Stimulated activated CD8-positive, alpha-beta memory T cell treated with anti-CD3 and anti-CD28 coated beads, Interleukin-7, amount 100 ng/mL, for 1 hour (primary cell): ENCODE measurements at places on chromosomes 12 and 14.

DNA sequence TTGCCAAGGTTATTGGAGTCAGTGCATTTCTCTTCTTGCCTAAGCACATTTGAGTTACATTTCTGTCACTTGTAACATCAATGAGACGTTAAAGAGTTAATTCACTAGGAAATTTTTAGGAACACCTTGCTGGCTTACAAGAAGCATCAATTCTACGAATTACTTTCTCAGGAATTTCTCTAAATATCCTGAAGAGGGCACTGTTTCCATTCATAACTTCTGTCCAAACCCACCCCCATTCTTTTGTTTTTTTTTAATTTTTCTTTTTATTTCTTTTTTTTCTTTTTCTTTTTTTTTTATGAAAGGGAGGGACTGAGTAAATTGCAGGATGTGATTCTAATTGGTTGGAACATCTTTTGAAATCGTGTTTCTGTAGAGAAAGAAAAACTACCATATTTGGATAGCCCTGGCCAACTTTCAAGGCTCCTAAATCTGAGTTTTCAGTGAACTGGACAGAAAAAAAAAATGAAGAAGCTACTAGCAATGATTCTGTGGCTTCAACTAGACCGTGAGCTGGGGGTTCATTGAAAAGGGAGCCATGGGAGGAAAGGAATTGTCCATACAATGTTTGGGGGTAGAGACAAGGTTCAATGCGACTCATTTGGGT lies 285.3 kb downstream of the DAD1 start:
- DNase-seq: no peak

GRCh38 chr14:104443391-104444158 lies 136.0 kb upstream of the C14orf180 start:
- no peak for DNase-seq

GRCh38 chr12:553216-554000 lies 93.7 kb downstream of the B4GALNT3 start:
- no peak for DNase-seq

DNA sequence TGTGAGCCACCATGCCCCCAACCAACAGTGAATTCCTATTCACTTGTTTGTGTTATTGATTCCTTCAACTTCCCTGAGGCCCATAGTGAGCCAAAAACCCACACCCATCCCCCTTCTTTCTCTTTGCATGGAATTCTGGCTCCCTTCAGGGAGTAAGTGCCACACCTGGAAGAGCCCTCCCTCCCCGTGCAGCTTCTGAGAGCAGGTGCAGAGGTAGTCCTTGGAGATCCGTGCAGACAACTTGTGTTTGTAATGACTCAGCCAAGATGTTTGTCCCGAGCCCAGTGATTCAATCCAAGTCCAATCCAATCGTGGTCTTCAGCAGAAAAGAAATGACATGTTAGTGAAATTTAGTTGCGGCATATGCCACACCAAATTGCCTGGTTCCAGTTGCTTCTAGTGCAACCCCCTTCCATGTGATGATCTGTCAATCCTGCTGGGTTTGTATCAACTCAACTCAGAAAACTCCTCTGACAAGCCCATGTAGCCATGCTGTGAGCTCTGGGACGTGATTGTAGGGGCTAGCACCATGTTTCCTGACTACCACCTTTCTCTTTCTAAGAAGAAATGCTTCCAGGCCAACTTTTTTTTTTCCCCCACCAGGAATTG lies 27.5 kb downstream of the GPRC5A start:
- DNase-seq: no peak

DNA sequence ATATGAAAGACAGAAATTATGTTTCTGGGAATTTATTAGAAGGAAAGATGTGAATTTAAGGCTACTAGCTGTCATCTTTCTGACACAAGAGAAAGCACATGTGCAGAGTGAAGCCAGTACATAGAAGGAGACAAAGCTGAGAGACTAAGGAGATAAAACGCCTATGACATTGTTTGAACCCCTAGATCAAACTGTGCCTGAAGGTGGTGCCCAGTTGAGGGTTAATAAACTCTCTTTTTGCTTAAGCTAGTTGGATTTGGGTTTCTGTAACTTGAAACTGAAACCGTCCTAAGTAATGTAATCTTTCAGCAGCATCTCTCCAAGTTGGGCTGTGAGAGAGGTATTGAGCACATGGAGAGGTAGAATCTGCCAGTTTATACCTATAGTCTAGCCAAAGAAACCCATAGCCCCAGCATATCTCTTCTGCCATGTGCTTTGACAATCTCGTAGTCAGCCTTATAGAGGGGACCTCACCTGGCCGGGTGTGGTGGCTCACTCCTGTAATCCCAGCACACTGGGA lies 84.2 kb downstream of the LRRC74A start:
- no peak for DNase-seq

DNA sequence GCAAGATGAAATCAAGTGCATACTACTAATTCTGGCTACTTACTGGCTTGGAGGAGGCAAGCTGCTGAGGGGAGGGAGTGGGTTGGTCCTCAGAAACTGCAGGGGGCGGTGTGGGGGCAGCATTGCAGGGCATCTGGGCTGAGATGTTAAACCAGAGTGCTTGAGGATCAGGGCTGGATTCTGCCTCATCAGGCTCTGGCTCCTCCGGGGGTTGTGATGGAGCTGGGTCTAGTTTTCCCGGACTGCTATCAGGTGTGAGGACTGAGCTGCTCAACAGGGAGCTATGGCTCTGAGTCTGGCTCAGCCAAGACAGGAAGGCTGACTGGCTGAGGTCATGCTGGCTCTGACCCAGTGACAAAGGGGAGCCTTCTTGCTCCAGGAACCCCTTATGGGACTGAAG lies 28.6 kb downstream of the BAZ2A start:
- no peak for DNase-seq

DNA sequence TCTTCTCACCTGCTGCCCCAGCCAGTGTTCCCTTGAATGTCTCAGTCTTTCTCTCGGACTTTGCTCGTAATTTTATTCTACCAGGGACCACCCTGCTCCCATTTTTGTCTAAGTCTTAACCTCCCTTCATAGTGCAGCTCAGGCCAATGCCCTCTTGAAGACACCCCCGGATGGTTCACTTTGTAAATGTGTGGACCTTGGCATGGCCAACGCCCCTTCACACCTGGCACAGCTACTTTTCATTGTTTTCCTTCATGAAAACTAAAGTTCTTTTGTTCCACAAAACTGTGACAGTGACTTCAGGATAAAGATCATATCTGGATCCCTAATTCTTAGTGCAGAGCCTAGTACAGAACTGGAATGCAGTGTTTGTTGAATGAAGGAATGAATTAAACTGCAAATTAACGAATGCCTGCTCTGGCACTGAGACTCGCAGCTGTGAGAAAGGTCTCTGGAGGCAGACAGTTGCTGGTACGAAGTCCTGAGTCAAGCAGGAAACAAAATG lies 3.5 kb upstream of the RNASE4 start:
- no peak for DNase-seq

GRCh38 chr12:7015555-7016370 lies 2.5 kb downstream of the LPCAT3 start:
- no peak for DNase-seq

- no peak for DNase-seq
These were observed 181.7 kb downstream of the ADAMTS20 start for GRCh38 chr12:43370263-43370662.

- DNase-seq: no peak
These were observed 1.5 kb downstream of the PLEKHA5 start for GRCh38 chr12:19131025-19131444.

GRCh38 chr12:48777501-48778400 lies 11.1 kb downstream of the ADCY6 start:
- DNase-seq: no peak

GRCh38 chr12:123990511-123990910 lies 17.5 kb downstream of the ZNF664 start:
- DNase-seq: no peak

DNA sequence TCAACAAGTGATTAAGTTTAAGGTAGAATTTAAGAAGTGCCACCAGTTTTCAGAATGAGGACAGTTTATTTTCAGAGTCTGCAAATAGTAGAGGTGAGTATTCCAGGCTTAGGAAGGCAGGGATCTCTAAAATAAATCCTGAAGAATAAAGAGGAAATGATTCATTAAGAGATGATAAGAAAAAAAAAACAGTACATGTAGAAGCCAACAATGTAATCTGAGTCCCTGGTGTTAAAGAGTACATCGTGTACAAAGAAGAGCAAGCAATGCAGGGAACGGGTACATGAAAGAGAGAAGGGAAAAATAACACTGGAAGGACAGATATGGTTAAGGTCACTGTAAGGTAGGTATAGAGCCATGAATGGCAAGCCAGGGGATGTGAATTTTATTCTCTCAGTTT lies 95.2 kb upstream of the FOXG1 start:
- no peak for DNase-seq

DNA sequence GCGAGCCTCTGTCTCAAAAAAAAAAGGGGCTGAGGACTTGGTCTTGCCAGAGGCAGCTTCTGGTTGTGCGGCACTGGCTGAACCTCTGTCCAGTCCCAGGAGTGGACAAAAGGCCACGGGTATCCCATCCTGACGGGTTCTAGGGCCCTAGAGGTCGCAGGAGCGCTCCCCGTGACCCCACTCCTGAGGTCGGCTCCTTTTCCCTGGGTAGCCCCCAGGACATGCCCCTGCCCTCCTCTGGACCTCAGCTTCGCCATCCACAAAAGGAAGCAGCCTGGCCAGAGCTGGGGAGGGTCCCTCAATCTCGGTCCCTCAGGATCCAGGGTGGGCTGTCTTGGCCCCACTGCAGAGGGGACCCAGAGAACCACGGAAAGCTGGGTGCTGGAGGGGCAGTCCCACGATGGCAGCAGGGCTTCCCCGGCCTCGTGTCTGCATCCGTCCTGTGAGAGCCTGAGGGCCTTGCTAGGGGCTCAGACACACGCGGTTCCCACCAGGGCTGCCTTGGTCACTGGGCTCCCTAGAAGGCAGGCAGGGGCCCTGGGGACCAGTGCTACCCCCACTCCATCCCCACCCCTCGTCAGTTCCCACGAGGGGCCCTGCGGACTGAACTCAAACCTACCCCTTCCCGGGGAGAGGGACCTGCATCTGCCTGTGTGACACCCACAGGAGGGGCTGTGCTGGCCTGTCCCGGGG lies 31.1 kb downstream of the ASCL4 start:
- no peak for DNase-seq

DNA sequence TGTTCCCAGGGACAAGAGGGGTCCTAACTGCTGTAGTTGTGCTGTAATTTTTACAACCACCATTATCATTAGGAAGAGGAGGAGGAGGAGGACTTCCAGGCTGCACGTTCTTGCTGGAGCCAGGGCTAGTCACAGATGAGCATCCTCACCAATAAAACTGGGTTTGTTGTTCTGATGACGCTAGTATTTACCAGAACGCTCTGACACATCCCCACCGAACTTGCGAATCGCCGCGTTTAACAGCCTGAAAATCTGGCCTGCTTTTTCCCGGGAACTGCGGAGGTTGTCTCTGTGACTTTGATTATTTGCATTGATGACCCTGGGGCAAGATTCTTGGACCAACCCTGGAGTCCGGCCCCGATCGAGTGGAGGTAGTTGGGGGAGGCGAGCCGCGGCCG lies 10.2 kb downstream of the TBX5 start:
- no peak for DNase-seq

- DNase-seq: no peak
These were observed 77.7 kb downstream of the ETV6 start for GRCh38 chr12:11727133-11727664.

GRCh38 chr12:132608231-132609171 lies 1.9 kb downstream of the LRCOL1 start:
- DNase-seq: no peak

- DNase-seq: no peak
These were observed 12.6 kb upstream of the KLHDC2 start for GRCh38 chr14:49755378-49755777.

DNA sequence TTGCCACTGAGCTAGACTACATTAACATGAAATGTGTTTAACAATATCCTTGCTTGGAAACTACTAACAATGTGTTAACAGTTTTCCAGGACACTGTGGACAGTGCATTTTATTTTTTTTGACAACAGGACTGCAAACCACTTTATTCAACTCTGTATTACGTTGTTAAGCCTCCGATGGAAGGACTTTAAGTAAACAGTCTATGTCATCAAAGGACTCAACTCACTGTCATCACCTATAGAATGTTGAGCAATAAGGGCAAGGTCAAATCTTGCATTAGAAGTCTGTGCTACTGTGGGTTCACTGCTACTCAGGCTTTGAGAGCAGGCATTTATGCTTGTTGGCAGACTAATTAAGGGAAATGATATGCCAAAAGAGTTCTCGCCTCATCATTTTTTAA lies 483.7 kb downstream of the FLRT2 start:
- DNase-seq: no peak

DNA sequence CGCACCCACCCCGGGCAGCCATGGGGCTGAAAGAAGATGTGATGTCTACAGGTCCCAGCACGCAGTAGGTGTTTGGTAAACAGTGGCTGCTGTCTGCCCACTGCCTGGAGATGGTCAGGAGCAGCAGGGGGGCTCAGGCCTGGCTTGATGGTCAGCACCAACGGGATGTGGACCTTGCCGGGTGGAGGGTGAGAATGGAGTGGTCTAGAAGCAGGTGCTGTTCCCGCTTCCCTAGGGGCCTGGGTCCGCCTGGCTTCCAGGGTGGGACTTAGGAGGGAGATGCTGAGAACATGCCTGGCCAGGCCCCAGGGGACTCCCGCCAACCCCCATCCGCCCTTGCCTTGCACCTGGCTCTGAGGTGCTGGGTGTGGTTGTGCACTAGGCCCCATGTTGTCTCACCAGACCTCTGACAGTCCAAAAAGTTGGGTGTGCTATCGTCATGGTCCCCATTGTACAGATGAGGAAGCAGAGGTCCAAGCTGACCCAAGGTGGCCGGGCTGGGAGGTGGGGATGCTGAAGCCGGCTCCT lies 12.9 kb downstream of the FAM222A start:
- DNase-seq: no peak

GRCh38 chr14:93705513-93706156 lies 82.7 kb downstream of the PRIMA1 start:
- no peak for DNase-seq

- DNase-seq: no peak
These were observed 295.0 kb downstream of the GPHN start for GRCh38 chr14:66802962-66803361.

GRCh38 chr14:74841230-74842207 lies 34.4 kb downstream of the PROX2 start:
- DNase-seq: no peak

DNA sequence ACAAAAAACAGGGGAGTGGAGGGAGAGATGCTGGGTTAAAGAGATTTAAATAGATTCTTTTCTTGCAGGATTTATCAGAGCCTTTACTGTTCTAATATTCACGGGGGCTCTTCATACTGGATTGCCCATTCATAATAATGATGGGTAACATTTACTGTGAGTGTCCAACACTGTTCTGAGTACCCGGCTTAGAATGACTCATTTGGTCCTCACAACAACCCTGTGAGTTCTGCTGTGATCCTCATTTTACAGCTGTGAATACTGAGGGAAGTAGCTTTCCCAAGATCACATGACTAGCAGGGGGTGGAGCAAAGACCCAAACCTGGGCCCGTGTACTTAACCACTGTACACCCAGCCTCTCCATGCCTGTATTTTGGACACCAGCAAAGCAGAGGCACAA lies 113.4 kb downstream of the NT5DC3 start:
- DNase-seq: no peak
